ENCODE measurements at places on chromosomes 2 and 18.
A peak's percentile ranks its signal among the peaks of the same experiment; 100 is the strongest.

- H3K36me3 ChIP-seq: peaks cover 2% of the 10 kb centered on the region
- DNase-seq: no peak
- no peak overlapping the region for H3K4me3 ChIP-seq
These were observed 5.6 kb upstream of the WDFY1 start for GRCh38 chr2:223950448-223951347.

- peaks cover 14% of the 10 kb centered on the region for H3K36me3 ChIP-seq
- peak overlapping the region; percentile 96 for H3K4me3 ChIP-seq
- no peak for DNase-seq
- H3K27ac ChIP-seq: peak overlapping the region; percentile 98
- no peaks in the 10 kb centered on the region for H3K27me3 ChIP-seq
These were observed 2.0 kb downstream of the NAGK start for GRCh38 chr2:71070294-71071093.

GRCh38 chr2:133352719-133353118 lies 215.5 kb downstream of the NCKAP5 start:
- H3K4me1 ChIP-seq: no peaks in the 10 kb centered on the region
- H3K27me3 ChIP-seq: no peaks in the 10 kb centered on the region
- no peaks in the 10 kb centered on the region for H3K36me3 ChIP-seq
- H3K4me3 ChIP-seq: no peak overlapping the region
- no peak for DNase-seq

GRCh38 chr18:23967321-23968089 lies 47.0 kb upstream of the TTC39C start:
- DNase-seq: no peak
- H3K4me1 ChIP-seq: peaks cover 68% of the 10 kb centered on the region
- H3K27ac ChIP-seq: peak overlapping the region; percentile 96
- H3K4me3 ChIP-seq: peak overlapping the region; percentile 78

DNA sequence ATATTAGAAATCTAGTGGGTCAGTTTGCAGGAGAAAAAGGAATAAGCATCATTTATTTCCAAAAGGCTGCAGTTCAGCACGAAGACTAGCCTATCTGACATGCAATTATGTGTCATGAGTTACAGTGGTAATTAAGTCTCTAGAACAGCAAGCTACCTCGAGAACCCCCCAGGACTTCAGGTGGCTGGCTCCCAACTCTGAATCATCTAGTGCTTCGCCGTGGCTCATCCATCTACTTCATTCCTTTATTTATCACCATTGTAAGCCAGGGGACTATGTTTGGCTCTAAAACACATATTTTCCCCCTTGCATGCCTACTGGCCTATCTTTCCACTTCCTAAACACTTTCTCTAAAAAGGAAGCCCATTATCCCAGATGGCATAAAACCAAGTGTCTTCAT lies 121.6 kb downstream of the TXNL1 start:
- DNase-seq: no peak
- no peaks in the 10 kb centered on the region for H3K4me1 ChIP-seq
- no peak overlapping the region for H3K4me3 ChIP-seq
- H3K36me3 ChIP-seq: no peaks in the 10 kb centered on the region

DNA sequence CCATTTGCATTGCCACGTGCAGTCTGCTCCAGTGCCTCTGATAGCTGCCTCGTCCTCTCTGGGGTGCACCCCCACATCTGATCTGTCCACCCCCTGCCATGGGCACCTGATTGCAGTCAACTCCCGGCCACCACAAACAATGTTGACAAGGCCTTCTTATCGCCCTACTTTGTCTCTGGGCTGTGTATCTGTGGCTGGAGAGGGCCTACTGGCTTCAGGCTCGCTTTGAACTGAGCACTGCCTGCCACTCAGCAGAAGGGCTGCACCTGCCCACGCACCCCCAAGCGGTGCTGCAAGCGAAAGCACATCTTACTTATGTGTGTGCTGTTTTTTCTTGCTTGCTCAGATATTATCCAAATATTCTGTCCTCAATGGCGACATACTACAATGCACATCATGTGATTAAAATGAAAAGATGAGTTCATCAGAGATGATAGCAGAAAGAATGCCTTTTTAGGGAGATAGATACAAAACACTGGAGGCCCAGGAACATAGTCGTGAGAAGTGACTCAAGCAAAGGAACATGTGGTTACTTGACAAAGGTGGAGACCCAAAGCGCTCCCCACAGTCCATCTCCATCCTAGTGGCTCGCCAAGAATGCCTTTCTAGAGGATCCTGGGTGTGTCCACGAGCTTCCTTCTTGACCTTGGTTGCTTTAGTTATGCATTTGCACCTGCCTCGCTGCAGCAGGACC lies 28.8 kb downstream of the FBLN7 start:
- no peak overlapping the region for H3K27ac ChIP-seq
- H3K4me3 ChIP-seq: no peak overlapping the region
- DNase-seq: no peak
- peaks cover 19% of the 10 kb centered on the region for H3K4me1 ChIP-seq
- peaks cover 3% of the 10 kb centered on the region for H3K36me3 ChIP-seq
- peaks cover 8% of the 10 kb centered on the region for H3K27me3 ChIP-seq

DNA sequence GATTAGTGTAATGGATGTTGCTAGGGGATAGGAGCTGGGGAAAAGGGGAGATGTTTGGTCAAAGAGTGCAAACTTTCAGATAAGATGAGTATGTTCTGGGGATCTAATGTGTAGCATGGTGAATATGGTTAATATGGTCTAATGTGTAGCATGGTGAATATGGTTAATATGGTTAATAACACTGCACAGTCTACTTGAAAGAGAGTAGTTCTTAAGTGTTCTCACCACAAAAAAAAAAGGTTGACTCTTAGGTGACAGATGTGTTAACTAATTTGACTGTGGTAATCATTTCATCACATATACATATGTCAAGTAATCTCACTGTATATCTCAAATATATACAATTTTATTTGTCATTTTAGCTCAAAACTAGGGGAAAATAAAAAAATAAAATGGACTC lies 121.3 kb upstream of the CD226 start:
- H3K4me1 ChIP-seq: peaks cover 6% of the 10 kb centered on the region
- H3K27me3 ChIP-seq: no peaks in the 10 kb centered on the region
- H3K27ac ChIP-seq: no peak overlapping the region
- H3K4me3 ChIP-seq: no peak overlapping the region
- H3K36me3 ChIP-seq: peaks cover 9% of the 10 kb centered on the region
- DNase-seq: no peak

GRCh38 chr18:37668971-37669747 lies 103.6 kb upstream of the CELF4 start:
- no peak overlapping the region for H3K4me3 ChIP-seq
- no peak overlapping the region for H3K27ac ChIP-seq
- H3K4me1 ChIP-seq: no peaks in the 10 kb centered on the region
- no peaks in the 10 kb centered on the region for H3K36me3 ChIP-seq

- peak overlapping the region; percentile 94 for H3K27ac ChIP-seq
- H3K4me1 ChIP-seq: peaks cover 36% of the 10 kb centered on the region
- H3K27me3 ChIP-seq: no peaks in the 10 kb centered on the region
- no peak overlapping the region for H3K4me3 ChIP-seq
- no peaks in the 10 kb centered on the region for H3K36me3 ChIP-seq
- no peak for DNase-seq
These were observed 119.2 kb downstream of the ACOXL start for GRCh38 chr2:110851531-110851930.

DNA sequence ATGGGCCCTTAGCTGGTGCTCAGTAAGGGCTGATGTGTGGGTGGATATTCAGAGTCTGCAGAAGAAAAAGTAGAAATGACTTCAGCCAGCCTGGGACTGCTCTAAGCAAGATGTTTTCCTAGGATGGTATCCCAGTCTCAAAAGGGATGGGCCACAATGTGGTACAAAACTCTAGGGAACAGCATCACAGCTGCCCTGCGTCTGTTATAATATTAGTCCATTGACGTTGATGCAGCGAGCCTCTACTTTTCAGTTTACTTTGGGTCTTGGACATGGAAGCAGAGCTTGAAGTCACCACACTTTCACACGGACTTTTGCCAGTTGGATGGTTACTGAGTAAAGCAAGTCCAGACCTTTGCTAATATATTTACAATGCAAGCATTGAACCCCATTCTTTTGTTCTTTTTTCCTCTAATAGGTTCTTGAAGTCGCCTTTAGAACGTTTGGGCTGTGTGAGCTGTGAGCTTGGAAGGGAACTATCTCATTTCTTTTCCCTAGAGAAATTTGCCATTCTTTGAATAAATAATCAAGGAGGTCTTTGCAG lies 105.7 kb downstream of the RDH14 start:
- peaks cover 65% of the 10 kb centered on the region for H3K27me3 ChIP-seq
- no peak overlapping the region for H3K27ac ChIP-seq
- no peak overlapping the region for H3K4me3 ChIP-seq
- H3K36me3 ChIP-seq: no peaks in the 10 kb centered on the region
- no peak for DNase-seq
- H3K4me1 ChIP-seq: no peaks in the 10 kb centered on the region

- no peak overlapping the region for H3K27ac ChIP-seq
- H3K36me3 ChIP-seq: peaks cover 3% of the 10 kb centered on the region
- no peak for DNase-seq
These were observed 67.5 kb downstream of the NYAP2 start for GRCh38 chr2:225466891-225467604.

DNA sequence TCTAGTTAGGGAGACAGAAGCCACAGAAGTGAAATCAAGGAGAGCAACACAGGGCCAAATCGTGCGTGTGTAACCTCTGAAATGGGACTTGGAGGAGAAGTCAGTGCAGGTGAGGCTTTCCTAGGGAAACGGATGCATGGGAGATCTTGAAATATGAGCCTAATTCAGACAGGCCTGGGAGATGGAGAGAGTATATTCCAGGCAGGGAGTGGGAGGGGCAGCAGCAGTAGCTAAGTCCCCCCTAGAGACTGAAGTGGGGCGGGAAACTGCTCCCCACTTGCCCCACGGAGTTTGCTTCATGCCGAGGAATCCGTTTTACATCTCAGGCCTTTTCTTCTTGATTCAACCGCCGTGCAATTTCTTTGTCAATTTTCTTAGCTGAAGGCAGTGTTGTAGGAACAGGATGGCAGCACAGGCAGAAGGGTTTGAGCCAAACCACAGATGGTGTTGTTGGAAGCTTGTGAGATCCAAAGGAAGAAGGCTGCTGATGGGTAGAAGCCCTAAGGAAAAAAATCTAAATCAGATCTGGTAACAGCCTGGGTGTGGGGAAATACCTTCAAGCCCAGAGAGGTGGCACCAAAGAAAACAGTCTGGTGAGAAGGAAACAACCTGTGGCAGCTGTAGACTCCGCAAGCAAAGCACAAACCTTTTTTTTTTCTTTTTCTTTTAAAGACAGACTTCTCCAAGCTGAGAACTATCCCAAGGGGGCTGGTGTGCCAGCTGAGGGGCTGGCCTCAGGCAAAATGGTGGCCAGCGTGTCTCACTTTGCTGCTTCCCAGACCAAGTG lies 40.2 kb downstream of the EPAS1 start:
- peaks cover 23% of the 10 kb centered on the region for H3K4me1 ChIP-seq
- H3K36me3 ChIP-seq: peaks cover 3% of the 10 kb centered on the region
- no peak overlapping the region for H3K4me3 ChIP-seq
- peaks cover 38% of the 10 kb centered on the region for H3K27me3 ChIP-seq
